Hair follicular keratinocyte (primary cell): ENCODE measurements at places on chromosomes 2 and 18. TPM values are rescaled to one million over a fixed set of nuclear protein-coding genes. Genes with fewer than 3 reads are reported as not detected.

The KRTCAP3 gene
- total RNA-seq = 29.4 and 52.9 TPM in 2 replicates

The GULP1 gene
- total RNA-seq = 5.8 and 10.3 TPM in 2 replicates

The TBR1 gene
- total RNA-seq = not detected in 2 replicates

The SPATA3 gene
- total RNA-seq = not detected in 2 replicates

The LRATD1 gene
- 6.3 and 8.1 TPM in 2 replicates for total RNA-seq

The NEURL3 gene
- not detected in 2 replicates for total RNA-seq

The HOXD9 gene
- not detected in 2 replicates for total RNA-seq

The HOXD12 gene
- total RNA-seq = not detected in 2 replicates

The CDH2 gene
- total RNA-seq = 0.08 TPM in 1 of 2 replicates, not detected in the other

The TWIST2 gene
- 13.0 and 23.1 TPM in 2 replicates for total RNA-seq

The GKN2 gene
- not detected in 2 replicates for total RNA-seq

The CROCC2 gene
- not detected in 2 replicates for total RNA-seq

The DSC2 gene
- total RNA-seq = 13.2 and 19.4 TPM in 2 replicates

The MEP1B gene
- not detected in 2 replicates for total RNA-seq

The CCDC150 gene
- 1.4 and 1.7 TPM in 2 replicates for total RNA-seq

The MAPK4 gene
- total RNA-seq = not detected in 2 replicates

The GPR39 gene
- total RNA-seq = 5.5 and 7.3 TPM in 2 replicates

The GCKR gene
- total RNA-seq = not detected in 2 replicates

The KCNK3 gene
- not detected in 2 replicates for total RNA-seq

The PROC gene
- 0.16 and 0.19 TPM in 2 replicates for total RNA-seq

The ACTG2 gene
- 0.15 TPM in 1 of 2 replicates, not detected in the other for total RNA-seq

The EMILIN2 gene
- 1.6 and 2.1 TPM in 2 replicates for total RNA-seq

The KDM3A gene
- total RNA-seq = 6.9 and 9.3 TPM in 2 replicates

The C2orf78 gene
- not detected in 2 replicates for total RNA-seq

The FBXO36 gene
- total RNA-seq = 3.7 and 4.1 TPM in 2 replicates

The ACVR1C gene
- 0.30 TPM in 1 of 2 replicates, not detected in the other for total RNA-seq

The FAM161A gene
- 0.70 and 1.6 TPM in 2 replicates for total RNA-seq

The HOXD1 gene
- total RNA-seq = not detected in 2 replicates

The SELENOI gene
- total RNA-seq = 24.4 and 24.7 TPM in 2 replicates

The SERPINB3 gene
- 9.4 and 14.8 TPM in 2 replicates for total RNA-seq

The SH3RF3 gene
- 0.57 and 0.86 TPM in 2 replicates for total RNA-seq

The COLEC11 gene
- 0.31 TPM in 1 of 2 replicates, not detected in the other for total RNA-seq

The MZT2B gene
- 291 and 333 TPM in 2 replicates for total RNA-seq

The CSRNP3 gene
- 0.80 and 5.9 TPM in 2 replicates for total RNA-seq

The TM4SF20 gene
- total RNA-seq = not detected in 2 replicates

The ZNF804A gene
- 0.11 TPM in 1 of 2 replicates, not detected in the other for total RNA-seq

The ATIC gene
- 53.7 and 66.1 TPM in 2 replicates for total RNA-seq

The MREG gene
- total RNA-seq = 23.5 and 32.2 TPM in 2 replicates

The CPO gene
- not detected in 2 replicates for total RNA-seq

The BOK gene
- 36.3 and 41.2 TPM in 2 replicates for total RNA-seq

The LBX2 gene
- total RNA-seq = 0.65 and 1.2 TPM in 2 replicates

The FOXD4L1 gene
- not detected in 2 replicates for total RNA-seq

The DSG1 gene
- 0.38 and 0.55 TPM in 2 replicates for total RNA-seq

The SLC11A1 gene
- total RNA-seq = 0.08 TPM in 1 of 2 replicates, not detected in the other
